ENCODE measurements at places on chromosomes 13 and 19.
A peak's percentile ranks its signal among the peaks of the same experiment; 100 is the strongest.

- DNase-seq = peak; percentile 77
Observed at GRCh38 chr13:27203854-27204253, 32.2 kb upstream of the USP12 start.

DNA sequence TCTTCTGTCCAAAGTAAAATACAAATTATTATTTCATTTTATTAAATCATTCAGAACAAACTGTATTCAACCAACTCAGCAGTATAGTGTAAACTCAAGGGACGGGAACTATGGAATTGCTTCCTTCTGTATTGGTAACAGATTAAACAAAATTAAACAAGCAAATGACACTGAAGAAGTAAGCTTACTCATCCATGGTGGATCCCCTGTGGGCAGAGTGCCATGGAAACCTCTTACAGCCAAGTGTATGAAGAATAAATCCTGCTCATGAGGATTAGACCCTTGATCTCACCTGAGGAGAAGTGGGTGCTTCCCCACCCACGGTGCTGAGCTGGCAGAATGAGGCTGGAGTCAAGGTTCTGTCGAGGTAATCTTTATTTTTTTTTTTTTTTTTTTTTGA lies 18.0 kb upstream of the RFXAP start:
- DNase-seq = no peak

DNA sequence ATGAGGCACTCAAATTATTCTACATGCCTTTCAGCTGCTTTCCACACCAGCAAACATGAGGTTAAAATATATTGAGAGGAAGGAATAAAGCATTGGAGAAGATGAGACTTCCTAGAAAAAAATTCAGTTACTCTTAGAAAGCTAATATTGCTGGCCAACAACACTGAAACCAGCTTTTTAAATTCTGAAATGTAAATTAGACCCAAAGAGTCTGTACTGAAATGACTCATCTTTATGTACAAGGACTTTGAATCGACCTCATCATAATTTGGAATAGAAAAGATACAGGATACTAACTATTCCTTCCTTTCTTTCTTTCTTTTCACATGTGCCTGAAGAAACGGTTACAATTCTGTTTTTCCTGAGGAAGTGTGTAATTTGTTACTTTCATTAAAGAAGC lies 6.5 kb upstream of the HSPH1 start:
- DNase-seq = no peak

DNA sequence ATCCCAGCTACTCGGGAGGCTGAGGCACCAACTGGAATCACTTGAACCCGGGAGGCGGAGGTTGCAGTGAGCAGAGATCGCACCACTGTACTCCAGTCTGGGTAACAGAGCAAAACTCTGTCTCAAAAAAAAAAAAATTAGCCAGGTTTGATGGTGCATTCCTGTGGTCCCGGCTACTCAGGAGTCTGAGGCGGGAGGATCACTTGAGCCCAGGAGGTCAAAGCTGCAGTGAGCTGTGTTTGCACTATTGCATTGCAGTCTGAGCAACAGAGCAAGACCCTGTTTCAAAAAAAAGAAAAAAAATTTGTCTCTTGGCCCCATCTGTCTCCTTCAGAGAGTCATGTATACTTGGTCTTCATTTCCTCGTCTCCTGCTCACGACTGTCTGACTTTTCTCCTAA lies 1.6 kb downstream of the CCDC97 start:
- no peak for DNase-seq

- DNase-seq = peak; percentile 39
Observed at GRCh38 chr19:31491242-31491641, 142.0 kb upstream of the TSHZ3 start.

DNA sequence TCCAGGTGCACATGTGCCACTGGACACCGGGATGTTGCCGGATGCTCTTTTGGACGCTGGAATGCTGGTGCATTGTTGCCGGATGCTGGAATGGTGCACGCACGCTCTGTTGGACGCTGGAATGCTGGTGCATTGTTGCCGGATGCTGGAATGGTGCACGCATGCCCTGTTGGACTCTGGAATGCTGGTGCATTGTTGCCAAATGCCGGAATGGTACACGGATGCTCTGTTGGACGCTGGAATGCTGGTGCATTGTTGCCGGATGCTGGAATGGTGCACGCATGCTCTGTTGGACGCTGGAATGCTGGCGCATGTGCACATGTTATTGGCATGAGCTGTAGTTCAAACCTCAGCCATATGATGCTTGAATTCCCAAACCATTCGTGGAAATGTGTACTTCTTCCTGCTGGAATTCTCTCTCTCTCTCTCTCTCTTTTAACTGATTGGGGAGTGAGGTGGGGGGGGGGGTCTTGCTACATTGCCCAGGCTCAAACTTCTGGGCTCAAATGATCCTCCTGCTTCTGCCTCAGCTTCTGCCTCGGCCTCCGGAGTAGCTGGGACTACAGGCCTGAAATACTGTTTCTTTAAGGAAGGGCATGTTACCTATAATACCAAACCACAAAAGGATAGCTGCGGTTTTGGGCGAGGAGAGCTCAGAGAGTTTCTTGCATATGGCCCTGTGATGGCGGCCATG lies 1.2 kb upstream of the MCF2L start:
- no peak for DNase-seq

DNA sequence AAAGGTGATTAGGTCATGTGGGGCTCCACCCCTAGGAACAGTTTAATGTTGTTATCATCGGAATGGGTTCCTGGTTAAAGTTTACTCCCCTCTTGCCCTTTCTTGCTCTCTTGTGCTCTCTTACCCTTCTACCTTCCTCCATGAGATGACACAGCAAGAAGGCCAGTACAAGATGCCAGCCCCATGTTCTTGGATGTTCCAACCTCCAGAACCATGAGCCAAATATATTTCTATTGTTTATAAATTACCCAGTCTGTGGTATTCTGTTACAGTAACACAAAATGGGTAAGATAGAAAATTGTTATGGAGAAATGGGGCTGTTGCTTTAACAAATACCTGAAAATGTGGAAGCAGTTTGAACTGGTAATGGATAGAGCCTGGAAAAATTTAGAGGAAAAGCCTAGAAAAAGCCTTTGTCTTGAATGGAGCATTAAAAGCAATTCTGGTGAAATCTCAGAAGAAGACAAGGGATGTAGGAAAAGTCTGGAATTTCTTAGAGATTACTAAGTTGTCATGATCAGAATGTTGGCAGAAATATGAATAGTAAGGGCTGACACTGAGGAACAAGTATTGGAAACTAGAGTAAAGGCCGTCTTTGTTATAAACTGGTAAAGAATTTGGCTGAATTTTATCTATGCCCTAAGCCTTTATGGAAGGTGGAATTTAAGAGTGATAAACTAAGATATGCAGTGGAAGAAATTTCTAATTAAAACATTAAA lies 53.5 kb upstream of the TSC22D1 start:
- DNase-seq = no peak

DNA sequence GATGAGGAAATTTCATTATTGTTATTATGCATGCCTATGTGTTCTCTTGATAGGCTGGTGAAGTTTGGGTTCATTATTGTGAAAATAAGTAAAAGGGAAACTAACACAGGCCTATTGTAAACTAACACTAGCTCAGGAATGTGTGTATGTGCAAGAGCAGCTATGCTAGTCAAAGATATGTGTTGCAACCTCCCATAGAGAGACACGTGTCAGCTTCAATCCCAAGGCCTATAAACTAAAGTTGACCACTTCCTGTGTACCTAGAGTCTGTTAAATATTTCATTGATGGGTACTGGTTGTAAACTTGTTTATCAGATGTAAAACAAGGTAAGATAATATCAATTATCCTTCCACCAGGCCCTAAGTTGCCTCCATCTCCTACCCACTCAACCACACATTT lies 44.7 kb upstream of the ZNF30 start:
- DNase-seq = no peak

GRCh38 chr19:2983351-2984214 lies 6.2 kb downstream of the TLE6 start:
- DNase-seq = no peak

DNA sequence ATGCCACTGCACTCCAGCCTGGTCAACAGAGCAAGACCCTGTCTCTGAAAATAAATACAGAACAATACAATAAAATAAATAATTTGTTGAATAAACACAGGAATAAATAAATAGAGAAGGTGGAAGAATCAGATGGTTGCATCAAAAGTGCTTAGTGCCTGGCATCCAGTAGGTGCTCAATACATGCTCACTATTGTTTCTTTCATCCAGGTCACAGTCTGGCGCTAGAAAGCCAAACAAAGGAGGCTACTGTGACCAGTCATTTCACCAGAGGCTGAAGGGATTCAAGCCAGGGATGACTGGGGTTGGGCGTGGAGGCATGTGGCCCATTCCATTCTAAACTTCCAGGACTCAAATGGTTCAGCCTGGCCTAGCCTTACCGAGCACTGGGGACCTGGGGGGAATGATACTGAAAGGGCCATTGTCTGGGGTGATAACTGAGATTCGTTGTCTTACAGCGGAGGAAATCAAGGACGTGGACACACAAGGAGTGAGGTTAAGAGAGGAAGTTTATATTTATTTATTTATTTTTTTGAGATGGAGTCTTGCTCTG lies 3.6 kb upstream of the NDUFB7 start:
- no peak for DNase-seq

- DNase-seq = no peak
Observed at GRCh38 chr19:38515896-38516295, 82.4 kb downstream of the RYR1 start.

DNA sequence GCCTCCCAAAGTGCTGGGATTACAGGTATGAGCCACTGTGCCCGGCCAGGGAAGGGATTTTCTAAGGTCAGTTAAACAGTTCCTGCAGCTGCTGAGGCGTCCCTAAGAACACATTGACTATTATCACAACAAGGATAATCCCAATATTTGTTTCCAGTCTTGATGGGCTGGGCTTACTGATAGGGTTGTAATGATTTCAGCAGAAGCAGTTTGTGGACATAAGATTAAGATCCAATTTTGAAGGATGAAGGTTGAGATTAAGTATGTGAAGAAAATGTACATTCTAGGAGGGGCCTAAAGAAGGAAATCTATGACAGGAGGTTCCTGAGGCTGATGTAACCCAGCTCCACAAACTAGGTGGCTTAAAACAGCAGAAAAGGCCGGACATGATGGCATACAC lies 10.7 kb upstream of the CCDC124 start:
- DNase-seq = no peak

- no peak for DNase-seq
Observed at GRCh38 chr13:32017474-32017873, 14.1 kb upstream of the FRY start.

DNA sequence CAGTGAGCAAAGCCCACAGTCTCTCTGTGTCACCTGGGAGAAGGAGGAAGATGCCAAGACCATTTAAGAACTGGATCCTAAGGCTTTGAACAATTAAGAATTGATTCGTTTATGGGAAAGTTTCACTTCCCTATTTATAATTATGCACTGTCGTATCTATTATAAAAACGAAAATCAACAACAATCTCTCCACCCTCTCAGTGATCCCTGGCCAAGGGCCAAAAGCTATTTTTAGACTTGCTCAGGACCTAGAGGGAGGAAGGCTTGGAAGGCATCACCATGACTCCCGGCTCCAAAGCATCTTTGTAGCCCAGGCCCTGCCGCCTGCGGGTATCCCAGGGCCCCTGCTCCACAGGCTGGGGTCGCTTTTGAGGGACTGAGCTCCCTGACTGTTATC lies 1.3 kb downstream of the RHPN2 start:
- DNase-seq = no peak

GRCh38 chr19:2021453-2022140 lies 6.1 kb upstream of the BTBD2 start:
- no peak for DNase-seq

DNA sequence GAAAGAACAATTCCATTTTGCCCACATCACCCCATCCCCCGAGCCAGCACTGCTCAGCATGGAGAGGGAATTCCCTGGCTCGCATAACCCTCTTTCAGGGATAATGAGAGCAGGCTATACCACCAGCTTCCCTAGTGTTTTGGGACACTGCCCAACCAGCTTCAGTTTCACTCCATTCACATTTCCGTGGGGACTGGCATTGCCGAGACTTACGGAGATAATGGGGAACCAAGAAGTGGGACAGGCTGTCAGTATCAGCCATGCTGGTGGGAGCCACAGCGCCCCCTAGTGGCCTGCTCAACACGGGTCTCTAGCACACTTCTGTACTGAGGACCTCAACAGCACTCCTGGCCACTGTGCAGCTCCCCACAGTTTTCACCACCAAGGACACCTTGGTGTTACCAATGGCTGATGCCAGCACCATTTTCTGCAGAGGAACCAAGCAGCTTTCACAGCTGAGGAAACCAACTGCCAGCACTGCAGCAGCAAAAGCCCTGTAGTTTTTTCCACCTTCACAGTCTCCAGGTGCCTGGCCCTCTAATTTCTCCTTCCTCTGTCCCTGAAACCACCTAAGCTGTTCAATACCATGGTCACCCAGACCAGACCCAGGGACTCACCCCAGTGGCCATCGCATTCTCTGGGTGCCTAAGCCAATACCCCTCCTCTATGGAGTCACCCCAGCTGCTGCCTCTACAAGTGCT lies 23.7 kb downstream of the SLC6A16 start:
- peak; percentile 72 for DNase-seq

DNA sequence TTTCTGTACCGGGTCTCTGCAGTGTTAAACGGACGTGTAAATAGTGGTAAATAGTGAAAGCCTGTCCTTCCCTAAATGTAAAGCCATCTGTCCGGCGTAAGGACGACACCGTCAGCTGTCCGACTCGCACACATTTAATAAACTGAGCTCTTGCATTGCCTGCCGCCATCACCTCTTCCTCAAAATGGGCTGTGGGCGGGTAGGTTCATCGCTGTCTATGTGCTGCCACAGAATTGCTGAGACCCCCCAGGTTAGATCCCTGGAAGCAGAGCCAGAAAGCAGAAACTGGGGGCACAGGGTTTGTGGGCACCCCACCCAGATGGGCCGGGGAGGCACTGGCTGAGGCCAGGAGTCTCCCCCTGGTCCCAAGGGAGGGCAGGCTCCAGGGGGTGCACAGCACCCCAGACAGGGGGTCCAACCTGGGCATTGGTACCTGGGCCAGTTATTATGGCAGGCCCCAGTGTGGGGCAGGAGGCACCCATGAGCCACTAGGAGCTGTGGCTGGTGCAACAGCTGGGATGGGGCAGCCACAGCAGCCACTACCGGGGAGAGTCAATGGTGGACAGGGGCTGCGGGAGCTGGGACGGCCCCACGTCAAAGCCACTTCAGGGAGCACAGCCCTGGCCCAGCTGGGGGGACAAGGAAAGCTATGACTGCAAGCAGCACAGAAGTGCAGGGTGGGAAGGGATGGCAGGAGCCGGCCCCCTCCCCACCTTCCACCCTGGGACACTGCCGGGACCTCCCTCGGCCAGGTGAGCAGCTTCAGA lies 5.7 kb downstream of the C19orf25 start:
- no peak for DNase-seq

DNA sequence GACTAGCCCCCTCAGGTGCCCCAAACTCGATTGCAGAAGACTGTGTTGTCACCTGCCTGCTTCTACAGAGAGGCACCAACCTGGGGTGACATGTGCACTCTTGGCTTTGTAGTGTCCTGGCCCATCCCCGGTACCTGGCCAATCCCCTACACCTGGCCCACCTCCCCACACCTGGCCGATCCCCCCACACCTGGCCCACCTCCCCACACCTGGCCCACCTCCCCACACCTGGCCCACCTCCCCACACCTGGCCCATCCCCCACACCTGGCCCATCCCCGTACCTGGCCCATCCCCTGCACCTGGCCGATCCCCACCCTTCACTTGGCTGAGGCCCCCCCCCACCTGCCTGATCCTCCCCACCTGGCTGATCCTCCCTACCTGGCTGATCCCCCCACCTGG lies 25.4 kb downstream of the ATP11A start:
- no peak for DNase-seq

- DNase-seq = no peak
Observed at GRCh38 chr13:31949486-31949885, 82.1 kb upstream of the FRY start.

- no peak for DNase-seq
Observed at GRCh38 chr19:1699386-1699785, 47.0 kb upstream of the TCF3 start.

- no peak for DNase-seq
Observed at GRCh38 chr13:73932091-73932490, 202.1 kb downstream of the KLF12 start.

All from hematopoietic multipotent progenitor cell treated with erythropoietin and hydrocortisone succinate and interleukin-3 and kit ligand, for 17 days (in vitro differentiated cells).